GM13977 (cell line): ENCODE measurements at places on chromosomes 11 and 22.

DNA sequence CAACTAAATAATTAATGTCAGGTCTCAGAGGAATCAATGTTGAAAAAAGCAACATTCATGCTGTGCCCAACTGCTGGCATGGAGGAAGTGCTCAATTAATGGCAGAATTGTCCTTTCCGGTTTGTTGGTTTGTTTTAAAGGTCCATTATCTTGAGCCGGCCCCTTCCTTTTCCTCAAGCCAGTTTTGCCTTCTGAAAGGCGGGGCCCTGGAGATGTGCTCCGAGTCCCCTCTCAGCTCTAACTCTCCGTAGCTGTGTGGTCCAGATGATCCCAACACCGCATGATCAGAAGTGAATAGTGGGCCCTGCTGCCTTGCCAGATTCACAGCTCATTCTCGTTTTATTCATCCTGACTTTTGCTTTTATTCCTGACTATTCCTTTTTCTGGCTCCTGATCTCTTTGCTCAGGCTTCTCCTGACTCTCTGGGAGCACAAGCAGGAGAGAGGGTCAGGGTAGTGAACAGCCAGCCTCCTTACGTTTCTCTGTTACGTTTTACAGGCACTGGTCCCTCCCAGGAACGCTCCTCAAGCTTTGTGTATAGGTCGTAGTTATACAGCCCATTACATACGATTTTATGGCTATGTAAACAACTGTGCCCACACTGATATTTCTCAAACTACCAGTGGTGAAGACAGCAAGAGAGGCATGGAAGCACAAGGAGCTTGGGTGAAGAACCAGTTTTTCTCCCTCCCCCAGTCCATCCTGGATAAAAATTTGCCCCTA, 265.9 kb downstream of the LARGE1 start:
- no peak for DNase-seq

DNA sequence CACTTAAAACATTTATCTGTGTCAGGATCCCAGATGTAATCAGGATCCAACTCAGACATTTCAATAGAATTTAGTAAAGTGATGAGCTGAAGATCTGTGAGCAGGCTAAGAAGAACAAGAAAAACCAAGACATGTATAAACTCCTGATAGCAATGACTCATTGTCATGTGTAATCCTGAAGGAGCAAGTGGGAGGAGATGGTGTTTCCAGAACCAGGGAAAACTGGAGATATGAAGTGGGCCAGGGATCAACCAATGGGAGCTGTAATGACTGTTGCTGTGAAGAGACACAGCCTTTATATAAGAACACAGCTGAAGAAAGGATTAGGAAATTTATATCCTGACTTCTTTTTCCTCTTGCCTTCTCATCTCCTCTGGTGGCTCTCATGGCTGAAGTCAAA, 682.5 kb upstream of the ARHGAP42 start:
- DNase-seq: no peak

- DNase-seq: no peak
Observed at GRCh38 chr11:76408171-76408965, 27.2 kb downstream of the GVQW3 start.

GRCh38 chr22:36775586-36775963, 344 bp downstream of the IFT27 start:
- DNase-seq: peak; percentile 42

DNA sequence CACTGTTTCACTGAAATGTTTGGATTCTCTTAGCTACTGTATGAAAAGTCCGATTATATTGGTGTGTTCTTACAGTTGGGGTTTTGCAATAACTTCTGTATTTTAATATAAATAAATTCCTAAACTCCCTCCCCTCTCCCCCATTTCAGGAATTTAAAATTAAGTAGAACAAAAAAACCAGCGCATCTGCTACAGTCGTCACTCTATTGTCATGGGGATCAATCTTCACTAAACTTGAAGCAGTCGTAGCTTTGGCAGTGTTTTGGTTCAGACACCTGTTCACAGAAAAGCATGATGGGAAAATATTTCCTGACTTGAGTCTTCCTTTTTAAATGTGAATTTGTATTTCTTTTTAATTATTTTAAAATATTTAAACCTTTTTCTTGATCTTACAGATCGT, 9.4 kb downstream of the PIWIL3 start:
- no peak for DNase-seq

DNA sequence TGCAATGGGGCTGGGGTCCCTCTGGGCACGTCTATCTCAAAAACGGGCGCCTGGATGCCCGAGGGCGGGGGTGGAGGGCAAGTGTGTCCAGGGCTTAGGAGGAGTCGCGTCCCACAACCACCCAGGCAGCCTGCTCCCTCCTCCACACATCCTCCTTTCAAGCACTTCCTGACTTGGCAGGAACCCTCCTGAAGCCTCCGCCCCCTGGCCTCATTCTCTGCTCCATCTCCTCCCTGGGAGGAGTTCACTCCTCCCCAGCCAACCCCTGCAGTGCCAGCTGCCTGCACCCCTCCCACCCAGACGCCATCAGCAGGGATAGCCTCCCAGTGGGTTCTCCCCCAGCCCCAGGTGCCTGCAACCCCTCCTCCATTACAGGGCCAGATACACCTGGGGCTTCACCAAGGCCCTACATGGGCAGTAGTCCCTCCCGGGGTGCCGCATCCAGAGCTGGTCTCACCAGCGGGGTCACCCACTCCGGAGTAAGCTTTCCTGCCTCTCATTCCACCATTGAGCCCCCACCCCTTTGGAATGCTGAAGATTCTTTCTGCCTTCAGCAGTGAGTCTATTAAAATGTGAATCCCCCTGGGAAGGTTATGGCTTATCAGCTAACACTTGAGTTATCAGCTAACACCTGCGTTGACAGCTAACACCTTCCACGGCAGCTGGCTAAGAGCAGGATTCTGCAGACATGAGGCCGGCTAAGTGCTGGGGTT, 24.4 kb downstream of the RTN4R start:
- DNase-seq: peak; percentile 67

DNA sequence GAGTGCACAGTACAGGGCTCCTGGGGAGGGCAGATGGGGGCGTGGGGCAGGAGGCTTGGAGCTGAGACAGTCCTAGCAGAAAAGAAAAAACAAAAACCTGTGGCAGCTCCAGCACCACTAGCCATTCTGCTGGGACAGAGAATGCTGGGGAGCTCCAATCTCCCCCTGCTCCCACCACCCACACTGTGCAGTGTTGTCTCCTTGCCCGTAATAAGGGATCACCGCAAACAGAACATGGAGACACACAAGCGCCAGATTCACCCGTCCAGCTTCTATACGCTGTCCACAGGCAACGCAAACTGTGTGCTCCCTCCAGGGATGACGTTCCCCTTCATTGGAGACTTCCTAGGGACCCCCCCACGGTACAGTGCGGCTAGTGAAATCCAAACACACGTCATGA, 31.4 kb downstream of the OPCML start:
- DNase-seq: no peak

DNA sequence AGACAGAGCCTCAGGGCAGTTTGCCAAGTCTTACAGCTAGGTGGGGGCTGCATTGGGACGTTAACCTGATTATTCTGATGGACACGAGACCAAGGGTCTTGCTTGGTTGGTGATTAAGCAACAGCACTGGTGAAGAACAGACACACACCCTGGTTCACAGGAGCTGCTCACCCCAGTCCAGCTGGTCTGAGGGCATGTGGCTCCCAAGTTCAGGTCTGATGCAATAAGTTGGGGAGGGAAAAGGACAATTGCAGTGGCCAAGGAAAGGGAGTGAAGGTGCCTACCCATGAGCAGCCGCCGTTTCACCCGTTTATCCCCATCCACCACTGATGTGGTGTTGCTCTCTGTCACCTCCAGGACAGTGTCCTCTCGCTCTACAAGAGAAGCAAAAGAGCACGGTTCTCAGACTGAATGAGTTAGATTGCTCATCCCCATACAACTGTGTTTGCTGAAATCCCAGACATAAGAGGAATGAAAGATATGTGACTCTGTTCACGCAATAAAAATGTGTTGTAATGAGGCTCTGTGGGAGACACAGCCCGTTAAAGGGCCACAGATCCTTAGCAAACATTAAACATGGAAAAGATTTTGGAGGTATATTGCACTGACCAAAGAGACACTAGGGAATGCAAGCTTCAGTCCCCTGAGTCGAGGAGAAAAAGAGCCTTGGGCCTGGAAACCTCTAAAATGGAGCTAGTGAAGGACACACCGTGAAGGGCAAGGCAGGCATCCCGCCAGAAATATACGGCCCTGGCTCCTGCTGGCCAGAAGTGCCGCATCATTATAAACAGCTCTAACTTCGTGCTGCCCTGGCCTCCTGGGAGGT, 25.6 kb downstream of the SCUBE2 start:
- no peak for DNase-seq

DNA sequence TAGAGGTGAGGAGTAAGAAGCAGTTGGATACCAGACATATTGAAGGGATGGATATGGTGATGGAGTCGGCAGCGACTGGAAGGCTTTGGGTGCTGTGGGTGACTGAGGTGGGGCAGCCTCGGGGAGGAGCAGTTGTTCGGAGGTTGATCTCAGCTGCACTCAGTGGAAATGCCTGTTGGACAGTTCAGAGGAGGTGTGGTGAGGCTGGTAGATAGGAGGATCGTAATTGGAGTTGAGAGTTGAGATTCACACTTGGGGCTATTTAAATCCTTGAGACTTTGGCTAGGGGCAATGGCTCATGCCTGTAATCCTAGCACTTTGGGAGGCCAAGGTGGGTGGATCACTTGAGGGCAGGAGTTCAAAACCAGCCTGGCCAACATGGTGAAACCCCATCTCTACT, 6.9 kb downstream of the OTUB1 start:
- no peak for DNase-seq

DNA sequence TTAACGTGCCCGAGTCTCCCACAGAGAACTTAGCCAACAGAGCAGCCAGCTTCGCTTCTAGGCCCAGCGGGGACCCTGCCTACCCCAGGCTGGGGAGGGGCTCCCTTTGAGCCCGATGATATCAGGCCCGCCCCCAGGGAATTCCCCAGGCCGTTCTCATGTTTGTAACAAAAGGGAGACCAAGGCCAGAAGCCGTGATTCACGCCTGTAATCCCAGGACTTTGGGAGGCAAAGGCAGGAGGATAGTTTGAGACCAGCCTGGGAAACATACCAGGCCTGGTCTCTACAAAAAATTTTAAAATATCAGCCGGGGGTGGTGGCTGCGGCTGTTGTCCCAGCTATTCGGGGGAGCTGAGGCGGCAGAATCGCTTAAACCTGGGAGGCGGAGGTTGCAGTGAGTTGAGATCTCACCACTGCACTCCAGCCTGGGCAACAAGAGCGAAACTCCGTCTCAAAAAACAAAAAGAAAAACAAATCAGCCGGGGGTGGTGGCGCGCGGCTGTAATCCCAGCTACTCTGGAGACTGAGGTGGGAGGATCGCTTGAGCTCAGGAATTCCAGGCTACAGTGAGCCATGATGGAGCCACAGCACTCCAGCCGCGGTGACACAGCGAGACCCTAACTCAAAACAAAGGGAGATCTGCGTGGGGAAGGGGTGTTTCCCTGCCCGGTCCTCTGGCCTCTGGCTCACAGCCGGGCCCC, 1.7 kb downstream of the DRD4 start:
- no peak for DNase-seq

- DNase-seq: no peak
Observed at GRCh38 chr11:123143921-123144320, 51.1 kb downstream of the CLMP start.

DNA sequence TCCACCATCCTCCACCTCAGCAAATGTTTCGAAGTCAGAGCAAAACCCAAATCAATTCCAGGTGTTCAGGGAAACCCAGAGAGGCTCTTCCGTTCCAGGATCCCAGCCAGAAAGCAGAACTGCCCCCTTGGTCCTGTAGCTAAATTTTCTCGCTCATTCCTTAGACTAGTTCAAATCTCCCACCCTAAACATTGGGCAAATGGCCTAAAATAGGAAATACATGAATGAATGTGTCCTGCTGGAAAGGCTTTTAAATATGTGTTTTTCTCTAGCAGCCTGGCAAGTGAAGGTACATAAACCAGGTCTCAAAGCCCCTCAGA, 89.6 kb downstream of the ETS1 start:
- no peak for DNase-seq

- DNase-seq: no peak
Observed at GRCh38 chr11:28342716-28343115, 234.5 kb downstream of the METTL15 start.

DNA sequence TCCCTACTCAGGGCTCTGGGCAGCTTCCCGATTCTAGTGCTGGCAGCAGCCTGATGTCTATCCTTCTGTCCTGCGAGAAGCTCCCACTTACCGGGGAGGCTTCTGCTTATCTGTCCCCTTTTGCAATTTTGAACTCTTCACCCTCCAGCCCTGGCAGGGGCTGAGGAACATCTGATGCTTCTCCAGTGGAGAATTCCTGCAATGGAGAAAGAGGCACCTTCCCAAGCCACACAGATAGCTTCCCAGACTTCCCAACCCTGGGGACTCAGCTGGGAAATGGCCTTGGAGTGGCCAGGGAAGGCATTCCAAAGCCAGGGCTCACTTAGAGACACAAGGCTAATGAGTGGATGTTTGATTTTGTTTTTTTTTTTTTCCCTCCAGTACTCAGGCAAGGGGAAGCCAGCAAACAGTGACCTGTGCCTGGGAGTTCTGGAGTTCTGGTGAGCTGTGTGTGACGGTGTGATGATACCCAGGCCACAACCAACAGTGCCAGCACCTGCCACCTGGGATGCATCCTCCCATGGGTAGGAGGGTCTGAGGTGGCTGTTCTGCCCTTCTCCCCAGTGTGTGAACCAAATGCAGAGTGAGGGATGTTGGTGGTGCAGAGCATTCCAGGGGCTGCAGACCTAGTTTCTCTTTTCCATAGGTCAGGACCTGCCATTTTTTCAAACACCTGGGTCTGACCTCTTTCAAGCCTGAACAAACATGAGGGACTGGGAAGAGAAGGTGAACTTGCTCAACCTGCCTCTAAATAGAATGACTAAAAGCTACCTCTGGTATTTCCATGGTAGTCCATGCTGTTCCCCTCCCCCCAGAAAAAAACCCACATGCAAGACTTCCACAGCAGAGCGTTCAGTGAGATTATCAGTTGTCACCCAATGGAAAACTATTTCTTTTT, 95.1 kb downstream of the CCDC81 start:
- no peak for DNase-seq

- no peak for DNase-seq
Observed at GRCh38 chr11:17519061-17519885, 24.9 kb downstream of the USH1C start.

DNA sequence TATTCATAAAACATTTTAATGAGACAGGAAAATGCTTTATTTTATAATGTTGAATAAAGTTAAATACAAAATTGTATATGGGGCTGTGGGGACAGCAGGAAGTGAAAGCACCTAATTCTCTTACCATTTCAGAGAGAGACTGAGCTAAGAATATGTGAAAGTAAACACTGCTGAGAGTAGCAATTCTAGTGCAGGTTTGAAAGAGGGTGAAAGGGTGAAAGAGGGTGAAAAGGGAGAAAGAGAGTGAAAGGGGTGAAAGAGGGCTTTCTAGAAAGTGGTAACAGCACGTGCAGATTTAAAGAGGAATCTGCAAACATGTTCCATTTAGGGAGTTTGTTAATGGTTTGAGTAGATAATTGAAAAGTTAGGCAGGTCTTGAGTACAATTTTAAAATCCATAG, 652.0 kb upstream of the CCDC90B start:
- no peak for DNase-seq
